Nucleus accumbens (tissue), 56 donors: ENCODE measurements at places on chromosomes 2 and 18.

- no peak for DNase-seq
Measured at GRCh38 chr18:32042337-32042736, 23.7 kb downstream of the RNF125 start.

DNA sequence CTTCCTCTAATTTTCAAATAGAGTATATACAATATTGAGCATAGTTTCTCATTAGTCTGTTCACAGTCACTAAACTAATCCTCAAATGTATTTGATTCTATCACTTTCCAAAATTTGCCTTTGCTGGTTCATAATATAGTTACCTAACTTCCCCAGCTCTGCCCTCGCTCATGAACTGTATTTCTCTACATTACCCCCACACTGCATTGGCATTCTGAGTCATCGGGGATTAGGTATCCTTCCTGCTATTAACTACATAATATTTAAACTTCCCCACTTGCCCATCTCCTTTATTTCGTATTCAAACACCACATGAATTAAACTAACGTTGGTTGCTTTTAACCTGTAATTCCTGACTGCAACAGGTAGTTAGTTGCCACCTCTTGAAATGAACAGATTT is 14.8 kb upstream of the CLASP1 start:
- DNase-seq: no peak

- DNase-seq: no peak
Measured at GRCh38 chr18:11176481-11176881, 27.1 kb upstream of the PIEZO2 start.

DNA sequence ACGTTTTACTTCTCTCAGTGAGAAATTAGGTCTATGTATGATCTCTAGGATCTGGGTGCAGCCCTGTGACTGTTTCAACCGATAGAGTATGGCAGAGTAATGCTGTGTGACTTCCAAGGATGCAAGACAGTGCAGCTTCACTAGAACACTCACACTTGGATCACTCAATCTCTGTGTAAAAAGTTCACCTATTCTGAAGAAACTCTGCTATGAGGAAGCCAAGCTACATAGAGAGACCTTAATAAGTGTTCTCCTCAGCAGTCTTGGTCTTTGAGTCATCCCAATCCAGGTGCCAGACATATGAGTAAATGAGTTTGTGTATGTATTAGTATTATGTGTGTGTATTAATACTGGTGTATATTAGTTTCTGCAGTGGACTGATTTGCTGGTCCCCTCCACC is 335.0 kb downstream of the NR4A2 start:
- no peak for DNase-seq

GRCh38 chr18:38047820-38048219 is 482.2 kb upstream of the CELF4 start:
- no peak for DNase-seq

GRCh38 chr18:40367576-40367975 is 1587.5 kb upstream of the PIK3C3 start:
- no peak for DNase-seq

GRCh38 chr2:1690056-1690775 is 54.1 kb downstream of the PXDN start:
- no peak for DNase-seq

GRCh38 chr2:239610457-239611221 is 209.8 kb upstream of the HDAC4 start:
- no peak for DNase-seq

GRCh38 chr2:173109253-173110188 is 33.9 kb downstream of the MAP3K20 start:
- DNase-seq: no peak

DNA sequence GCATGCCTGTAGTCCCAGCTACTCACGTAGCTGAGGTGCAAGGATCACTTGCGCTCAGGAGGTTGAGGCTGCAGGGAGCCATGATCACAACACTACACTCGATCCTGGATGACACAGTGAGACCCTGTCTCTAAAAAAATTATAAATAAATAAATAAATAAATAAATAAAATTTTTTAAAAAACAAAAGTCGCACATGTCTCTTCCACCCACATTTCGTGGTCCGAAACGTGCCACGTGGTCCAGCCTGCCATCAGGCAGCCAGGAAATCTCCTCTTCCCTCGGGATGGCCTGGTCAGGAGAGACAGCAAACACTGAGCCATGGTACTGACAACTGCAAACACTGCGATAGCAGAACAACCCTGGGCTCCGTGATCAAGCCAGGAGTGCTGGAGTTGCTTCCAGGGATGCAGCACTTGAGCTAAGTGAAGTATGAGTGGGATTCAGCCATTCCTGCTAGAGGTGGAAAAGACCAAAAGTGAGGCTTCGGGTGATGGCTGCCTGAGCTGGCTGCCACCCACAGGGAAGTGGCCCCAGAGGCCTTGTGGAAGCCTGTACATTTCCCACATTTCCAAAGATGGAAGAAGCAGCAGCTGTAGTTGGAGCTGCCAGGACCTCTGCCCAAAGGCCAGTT is 193.1 kb downstream of the SMAD2 start:
- DNase-seq: no peak

DNA sequence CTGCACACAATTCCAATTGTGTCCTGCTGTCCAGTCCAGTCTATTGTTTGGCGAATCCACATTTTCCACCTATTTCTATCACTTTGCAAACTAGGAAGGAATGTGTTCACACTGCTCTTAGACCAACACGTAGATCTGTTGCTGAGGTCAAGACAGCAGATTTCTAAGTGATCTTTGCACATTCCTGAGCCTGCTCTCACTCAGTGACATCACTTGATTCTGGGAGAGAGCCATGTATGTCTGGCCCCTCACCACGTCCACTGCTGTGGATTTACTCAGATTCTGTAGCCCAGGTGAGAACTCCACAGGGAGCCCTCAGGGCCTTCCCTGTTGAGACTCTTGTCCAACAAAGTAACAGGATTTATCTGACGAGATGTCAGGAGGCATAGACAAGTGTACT is 317.2 kb downstream of the TSN start:
- no peak for DNase-seq

DNA sequence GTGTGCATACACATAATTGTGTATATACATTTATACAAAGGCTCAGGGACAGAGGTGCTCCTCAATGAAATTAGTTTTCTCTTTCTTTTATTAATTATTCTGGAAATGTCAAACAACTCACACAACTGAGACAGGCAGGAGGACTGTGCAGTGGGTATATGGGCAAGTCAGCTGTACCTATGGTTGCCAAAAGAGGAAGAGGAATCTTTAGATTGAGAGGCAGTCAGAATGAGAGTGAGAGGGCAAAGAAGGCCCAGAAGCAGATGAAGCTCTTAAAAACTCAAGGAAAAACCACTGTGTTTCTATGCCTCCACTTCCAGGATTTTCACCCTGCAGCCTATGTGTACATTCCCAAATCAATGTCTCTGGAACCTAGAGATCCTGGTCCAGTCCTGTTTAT is 79.1 kb downstream of the CACNB4 start:
- no peak for DNase-seq

- DNase-seq: no peak
Measured at GRCh38 chr18:67597759-67598158, 81.2 kb upstream of the DSEL start.

DNA sequence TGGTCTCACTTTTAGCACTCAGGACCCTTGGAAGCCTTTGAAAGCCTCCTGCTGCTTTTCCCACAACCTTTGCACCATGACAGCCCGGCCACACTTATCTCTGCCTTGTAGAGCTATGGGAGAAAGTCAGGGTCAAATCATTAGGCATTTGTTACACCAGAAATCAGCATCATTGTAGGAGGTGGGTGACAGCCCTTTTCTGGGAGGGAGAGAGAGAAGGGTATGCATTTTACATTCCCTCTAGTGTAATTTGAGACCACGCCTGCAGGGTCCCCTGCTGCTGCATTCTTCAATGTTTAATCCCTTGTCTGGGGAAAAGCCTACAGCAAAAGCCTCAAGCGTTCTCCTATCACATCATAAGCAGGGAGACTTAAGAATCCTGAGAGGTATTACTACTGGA is 766.8 kb upstream of the FAM98A start:
- DNase-seq: no peak

DNA sequence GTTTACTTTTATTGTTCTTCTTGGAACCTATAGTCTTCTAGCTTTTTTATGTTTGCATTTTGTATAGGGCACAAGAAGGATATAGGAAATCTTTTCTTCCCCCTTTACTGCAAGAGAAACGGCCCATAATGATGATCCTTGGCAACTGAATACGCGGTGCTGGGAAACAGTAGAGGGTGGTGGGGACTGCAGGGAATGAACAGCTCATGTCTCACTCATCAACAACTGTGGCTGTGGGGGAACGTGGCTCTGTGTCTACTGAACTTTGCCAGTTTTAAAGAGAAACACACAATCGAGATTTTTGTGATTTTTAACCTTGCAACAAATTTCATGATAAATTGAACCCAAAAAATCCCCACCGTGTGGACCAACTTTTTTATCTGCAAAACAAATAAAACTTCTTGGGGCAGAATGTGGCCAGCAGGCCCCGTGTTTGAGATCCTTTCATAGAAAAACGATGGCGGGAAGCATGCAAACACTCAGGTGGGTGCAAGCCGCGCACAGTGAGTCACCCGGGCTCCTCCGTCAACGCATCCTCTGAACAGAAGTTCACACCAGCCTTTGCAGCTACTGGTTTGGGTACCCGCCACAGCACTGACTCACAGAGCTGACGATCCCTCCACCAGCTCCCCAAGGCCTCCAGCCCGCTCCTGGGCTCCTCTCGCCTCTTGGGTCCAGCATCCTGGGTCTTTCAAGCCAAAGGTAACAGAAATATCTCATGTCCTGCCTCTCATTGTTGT is 149.3 kb downstream of the COL6A3 start:
- no peak for DNase-seq

DNA sequence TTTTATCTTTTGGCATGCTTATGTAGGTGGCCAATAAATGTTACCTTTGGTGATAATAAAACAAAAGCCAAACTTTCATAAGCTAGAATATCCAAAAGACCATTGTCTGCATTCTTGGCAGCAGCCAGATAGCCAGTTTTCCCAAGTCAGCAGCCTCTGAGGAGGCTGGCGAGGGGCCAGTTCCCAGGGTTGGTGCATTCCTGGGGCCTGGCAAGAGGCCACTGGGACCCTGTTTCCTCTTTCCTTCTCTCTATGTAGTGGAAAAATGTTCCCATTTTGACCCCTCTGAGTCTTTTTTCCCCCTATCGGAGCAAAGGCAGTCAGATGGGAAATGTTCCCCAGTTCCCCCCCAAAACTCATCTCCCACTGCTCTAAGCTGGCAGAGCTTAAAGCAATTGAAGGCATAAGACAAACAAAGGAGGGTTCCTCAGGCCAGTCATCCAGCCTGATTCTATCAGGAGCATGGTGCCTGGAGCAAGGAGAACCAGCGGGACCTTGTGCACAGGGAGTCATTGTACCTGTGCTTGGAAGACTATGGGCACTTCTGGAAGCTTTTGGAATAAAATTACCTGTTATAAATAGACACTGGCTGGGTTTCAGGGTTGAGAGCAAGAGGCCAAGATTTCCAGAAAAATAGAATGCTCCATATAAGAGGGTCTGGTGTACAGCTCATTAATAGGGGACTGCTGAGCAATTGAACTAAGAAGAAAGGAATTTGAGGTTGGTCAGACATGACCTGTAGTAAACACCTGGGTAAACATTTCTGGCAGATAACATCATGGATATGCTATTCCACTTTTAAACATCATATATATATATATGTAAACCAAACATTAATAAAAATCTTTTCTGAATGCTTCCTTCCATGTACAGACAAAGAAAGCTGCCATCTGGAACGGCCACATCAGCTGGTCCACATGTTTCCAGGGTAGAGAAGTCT is 63.4 kb downstream of the NCKAP5 start:
- DNase-seq: no peak

DNA sequence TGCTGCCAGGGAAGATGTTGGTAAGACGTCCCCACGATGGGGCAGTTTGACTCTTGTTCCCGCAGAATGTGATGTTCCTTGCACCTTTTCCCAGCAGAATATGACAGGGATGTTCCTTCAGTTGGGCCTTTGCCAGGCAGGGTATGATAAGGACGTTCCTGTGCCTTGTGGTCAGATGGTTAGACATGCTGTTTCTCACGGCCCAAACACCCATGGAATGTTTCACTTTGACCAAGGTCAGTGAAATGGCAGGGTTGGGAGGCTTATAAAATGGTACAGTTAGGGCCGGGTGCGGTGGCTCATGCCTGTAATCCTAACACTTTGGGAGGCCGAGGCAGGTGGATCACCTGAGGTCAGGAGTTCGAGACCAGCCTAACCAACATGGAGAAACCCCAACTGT is 40.3 kb upstream of the YPEL5 start:
- DNase-seq: no peak

GRCh38 chr2:190655570-190655969 is 6.7 kb downstream of the NAB1 start:
- DNase-seq: no peak

- no peak for DNase-seq
Measured at GRCh38 chr2:35714883-35715282, 640.7 kb upstream of the CRIM1 start.

DNA sequence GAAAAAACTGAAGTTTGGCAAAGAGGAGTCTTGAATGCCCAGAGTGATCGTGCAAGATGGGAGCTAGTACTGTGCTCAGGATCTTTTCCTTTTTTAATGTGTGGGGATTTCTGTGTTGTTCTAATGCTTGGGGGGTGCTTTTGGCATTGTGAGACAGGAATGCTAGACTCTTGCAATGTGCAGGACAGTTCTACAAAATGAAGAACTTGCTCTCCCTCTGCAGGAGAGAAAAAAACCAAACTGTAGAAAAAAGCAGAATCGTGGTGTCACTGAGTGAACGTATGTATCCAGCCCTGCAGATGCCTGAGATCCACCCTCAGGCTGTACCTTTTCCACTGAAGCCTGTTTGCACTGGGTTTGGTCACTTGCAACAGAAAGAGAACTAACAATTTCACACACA is 12.1 kb upstream of the TTC39C start:
- DNase-seq: no peak

- DNase-seq: no peak
Measured at GRCh38 chr2:192675681-192676080, 480.9 kb upstream of the TMEFF2 start.

GRCh38 chr2:203897544-203897943 is 30.0 kb downstream of the CTLA4 start:
- DNase-seq: no peak

- DNase-seq: no peak
Measured at GRCh38 chr2:152693033-152693432, 24.2 kb downstream of the PRPF40A start.

DNA sequence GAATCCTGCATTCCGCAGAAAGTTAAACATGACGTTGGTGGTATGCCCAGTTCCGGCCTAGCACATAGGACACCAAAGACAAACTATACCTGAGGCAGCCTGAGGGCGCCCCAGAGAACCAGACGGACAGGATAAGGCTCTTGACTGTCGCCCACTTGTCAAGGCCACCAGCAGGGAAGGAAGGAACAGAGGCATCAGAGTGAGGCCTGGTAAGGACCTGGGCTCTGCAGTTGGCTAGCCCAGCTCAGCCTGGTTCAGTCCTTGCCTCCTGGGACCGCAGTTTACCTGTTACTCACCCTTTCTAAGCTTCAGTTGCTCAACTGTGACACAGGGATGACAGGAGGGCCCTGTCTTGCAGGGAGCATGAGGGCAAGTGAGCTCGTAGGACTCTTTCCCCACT is 82.1 kb downstream of the ACTR2 start:
- no peak for DNase-seq

GRCh38 chr2:233240897-233241296 is 10.6 kb upstream of the ATG16L1 start:
- no peak for DNase-seq

GRCh38 chr2:109213646-109214433 is 84.8 kb downstream of the SH3RF3 start:
- DNase-seq: no peak
